ENCODE measurements at places on chromosomes 1 and 21.

- DNase-seq = no peak
Observed at GRCh38 chr1:228455715-228456114, 31.5 kb upstream of the RNF187 start.

- no peak for DNase-seq
Observed at GRCh38 chr1:157418231-157418630, 134.1 kb downstream of the FCRL5 start.

DNA sequence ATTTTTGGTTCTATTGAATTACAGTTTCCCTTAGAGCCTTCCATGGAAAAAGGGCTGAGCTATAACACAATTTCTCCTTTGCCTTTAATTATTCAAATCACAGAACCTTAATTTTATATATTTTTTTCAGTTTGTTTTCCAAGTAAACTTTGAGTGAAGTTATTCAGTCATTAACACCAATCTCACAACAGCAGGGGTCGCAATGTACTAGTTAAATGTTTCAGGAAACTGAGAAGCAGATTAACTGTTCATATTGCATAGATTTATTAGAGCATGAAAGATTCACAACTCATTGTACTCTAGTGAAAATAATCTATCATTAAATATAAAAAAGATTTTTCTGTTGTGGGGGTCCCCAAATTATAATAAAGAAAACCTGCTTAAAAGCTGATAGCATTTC, 64.1 kb downstream of the KIFAP3 start:
- no peak for DNase-seq

DNA sequence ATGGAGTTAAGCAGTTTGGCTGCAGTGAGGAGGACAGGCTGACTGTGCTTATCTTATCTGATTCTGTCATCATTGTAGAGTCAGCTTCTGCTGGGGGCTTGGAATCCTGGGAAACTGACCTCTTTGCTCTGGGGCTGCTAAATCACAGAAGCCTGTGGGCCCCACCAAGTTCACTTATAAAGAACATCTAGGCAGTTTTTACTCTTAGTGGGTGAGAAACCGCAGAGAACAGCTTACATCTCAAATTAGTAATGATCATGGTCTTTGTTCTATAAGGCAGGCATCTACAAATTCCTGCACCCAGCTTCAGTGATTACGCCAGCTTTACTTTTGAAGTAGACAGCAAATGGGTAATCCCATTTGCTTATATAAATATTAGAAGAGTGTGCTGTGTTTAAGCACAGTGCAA, 75.7 kb downstream of the ZC3H11B start:
- DNase-seq = no peak

- DNase-seq = no peak
Observed at GRCh38 chr1:90955769-90956168, 66.1 kb downstream of the ZNF644 start.

DNA sequence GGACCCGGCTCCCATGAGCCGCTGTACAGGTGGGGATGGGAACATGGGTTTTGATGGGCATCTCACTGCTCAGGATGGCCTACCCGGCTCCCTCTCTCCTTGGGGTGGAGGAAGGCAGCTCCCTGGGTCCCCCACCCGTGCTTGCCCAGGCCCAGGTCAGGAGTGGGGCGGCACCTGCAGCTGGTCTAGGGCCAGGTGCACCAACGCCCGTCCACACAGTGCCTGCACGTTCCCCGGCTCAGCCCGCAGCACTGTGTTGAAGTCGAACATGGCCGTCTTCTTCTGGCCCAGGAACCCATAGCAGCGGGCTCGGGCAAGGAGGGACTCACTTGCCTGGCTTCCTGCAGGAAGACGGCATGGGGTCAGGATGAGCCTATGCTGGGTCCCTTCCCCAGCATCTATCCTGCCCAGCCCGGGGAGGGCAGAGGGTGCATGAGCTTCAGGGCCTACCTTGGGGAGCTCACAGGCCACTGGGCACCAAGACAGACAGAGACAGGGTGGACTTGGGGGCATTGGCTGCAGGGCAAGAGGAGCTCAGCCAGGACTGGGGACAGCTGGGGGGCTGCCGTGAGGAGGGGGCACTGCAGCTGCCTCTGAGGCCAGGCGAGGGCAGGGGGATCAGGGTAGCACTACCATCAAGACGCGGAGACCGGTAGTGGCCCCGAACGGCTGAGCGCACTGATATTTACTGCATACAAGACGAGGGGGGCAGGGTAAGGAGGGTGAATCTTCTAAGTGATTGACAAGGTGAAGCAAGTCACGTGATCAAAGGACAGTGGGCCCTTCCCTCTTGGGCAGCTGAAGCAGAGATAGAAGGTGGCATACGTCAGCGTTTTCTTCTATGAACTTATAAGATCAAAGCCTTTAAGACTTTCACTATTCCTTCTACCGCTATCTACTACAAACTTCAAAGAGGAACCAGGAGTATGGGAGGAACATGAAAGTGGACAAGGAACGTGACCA, 17.8 kb downstream of the TTC34 start:
- no peak for DNase-seq

GRCh38 chr1:92486251-92487077, at the start of gene GFI1:
Gene GFI1, minus strand, starts transcription at chr1:92486925. Its CDS starts 3,438 bp downstream, at chr1:92483487.
- DNase-seq = no peak

GRCh38 chr1:114088392-114089299, 65.0 kb downstream of the SYT6 start:
- no peak for DNase-seq

DNA sequence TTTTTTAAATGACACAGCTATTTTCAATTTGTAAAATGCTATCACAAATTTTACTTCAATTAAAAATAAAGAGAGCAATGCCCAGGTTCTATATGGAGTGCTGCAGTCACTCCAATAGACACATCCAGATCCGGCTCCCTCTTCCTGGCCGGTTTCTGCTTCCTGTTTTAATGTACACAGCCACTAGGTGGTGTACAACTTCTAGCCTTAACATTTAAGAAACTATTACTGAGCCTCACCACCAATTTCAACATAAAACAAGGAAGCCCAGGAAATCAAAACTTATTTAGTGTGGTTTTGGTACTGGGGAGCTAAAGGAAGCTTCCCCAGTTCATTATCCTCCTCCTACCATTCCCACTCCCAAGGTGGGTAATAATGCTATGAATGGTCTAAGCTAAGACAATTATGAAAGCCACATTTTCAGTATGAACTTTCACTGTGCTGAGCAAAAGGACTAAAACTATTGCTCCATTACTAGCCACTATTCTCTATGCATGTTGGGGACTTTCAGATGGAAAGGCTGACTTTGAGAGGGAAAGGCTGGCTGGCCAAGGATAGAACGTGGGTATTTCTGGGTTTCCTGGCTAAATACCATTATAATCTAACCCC, 25.5 kb upstream of the MTMR11 start:
- DNase-seq = no peak

- DNase-seq = no peak
Observed at GRCh38 chr21:45517249-45518065, 24.8 kb downstream of the SLC19A1 start.

- no peak for DNase-seq
Observed at GRCh38 chr1:16042096-16042495, 1.5 kb upstream of the CLCNKB start.

- no peak for DNase-seq
Observed at GRCh38 chr1:16120407-16120806, 35.5 kb downstream of the EPHA2 start.

DNA sequence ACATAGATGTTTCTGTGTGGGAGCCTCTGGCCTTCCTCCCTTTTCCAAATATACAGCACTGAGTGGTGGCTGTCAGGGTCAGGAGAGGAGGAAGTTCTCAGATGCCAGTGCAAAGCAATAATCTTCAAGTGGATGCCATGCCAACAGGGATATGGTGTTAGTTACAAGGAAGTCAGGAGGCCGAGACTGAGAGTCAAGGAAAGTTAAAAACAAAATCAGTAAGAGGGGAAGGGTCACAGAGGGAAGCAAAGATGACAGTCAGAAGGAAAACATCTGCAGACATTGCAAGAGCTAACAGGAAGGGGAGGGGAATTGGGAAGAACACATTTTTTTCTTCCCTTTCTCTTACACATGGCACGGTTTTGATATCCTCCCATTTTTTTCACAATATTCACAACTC, 691.4 kb downstream of the ADGRL2 start:
- no peak for DNase-seq

- no peak for DNase-seq
Observed at GRCh38 chr1:36324353-36324703, 883 bp upstream of the EVA1B start.

DNA sequence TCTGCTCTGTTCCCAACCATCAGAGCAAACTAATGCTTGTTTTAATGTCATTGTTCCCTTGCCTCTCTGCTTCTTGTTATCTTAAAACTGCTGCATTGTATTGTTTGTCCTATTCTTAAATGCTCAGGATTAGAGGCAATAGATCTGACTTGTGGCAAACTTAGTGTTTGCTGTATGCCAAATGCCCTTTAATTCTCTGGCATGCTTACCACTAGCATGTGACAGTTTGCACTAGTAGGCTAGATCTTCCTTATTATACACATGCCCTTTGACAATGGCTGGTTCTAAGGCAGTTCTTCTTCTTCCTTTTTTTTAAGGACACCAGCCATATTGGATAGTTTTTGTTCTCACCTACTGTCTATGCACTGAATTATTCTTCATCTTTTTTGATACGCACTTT, 30.1 kb downstream of the PALMD start:
- no peak for DNase-seq

GRCh38 chr1:191641420-191642260, 516.6 kb upstream of the RGS18 start:
- DNase-seq = no peak

DNA sequence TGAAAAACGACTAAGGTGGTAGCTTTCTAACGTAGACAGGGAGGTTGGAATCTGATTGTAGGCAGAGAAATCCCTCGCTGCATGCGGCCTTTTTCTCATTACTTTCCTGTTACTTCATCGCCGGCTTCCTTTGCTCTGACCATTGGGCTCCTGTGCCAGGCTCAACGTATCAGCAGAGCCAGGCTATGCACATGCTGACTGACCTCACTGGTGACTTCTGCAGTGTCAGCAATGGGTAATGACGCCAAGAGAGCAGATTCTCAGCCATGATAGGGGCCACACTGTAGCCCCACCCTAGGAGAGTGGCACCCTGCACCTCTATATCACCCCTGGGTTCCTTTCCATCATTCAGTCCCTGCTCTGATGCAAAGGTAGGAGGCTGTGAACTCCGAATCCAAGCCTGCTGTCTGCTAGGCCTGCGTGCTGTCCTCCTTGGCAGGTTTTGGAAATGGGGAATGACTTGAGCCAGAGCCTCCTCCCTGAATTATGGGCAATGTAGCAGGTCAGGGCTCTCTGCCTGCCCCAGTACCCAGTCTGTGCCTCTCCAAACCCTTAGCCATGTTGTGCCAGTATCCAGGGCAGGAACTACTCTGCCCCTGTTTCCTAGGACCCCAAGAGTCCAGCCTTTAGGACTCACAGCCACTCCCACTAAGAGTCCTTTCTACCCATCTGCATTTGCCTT, 11.4 kb downstream of the PPFIA4 start:
- no peak for DNase-seq

- no peak for DNase-seq
Observed at GRCh38 chr1:221881805-221882581, 140.1 kb upstream of the DUSP10 start.
